ENCODE measurements at places on chromosomes 12 and 14. TPM values are rescaled to one million over a fixed set of nuclear protein-coding genes. Genes with fewer than 3 reads are reported as not detected.

Gene REC8
- 1.2 TPM for polyA plus RNA-seq

Gene OR2AP1
- polyA plus RNA-seq = not detected

Gene FGF23
- not detected for polyA plus RNA-seq

Gene BATF
- polyA plus RNA-seq = not detected

Gene SLC10A1
- not detected for polyA plus RNA-seq

Gene YY1
- 38.2 TPM for polyA plus RNA-seq

Gene MYRFL
- polyA plus RNA-seq = not detected

Gene OR8S1
- polyA plus RNA-seq = not detected

Gene RD3L
- not detected for polyA plus RNA-seq

Gene HOTAIR
- not detected for polyA plus RNA-seq

Gene TSHR
- not detected for polyA plus RNA-seq

Gene SLC25A29
- polyA plus RNA-seq = 5.5 TPM

Gene A2ML1
- polyA plus RNA-seq = not detected

Gene LPAR5
- not detected for polyA plus RNA-seq

Gene IL22
- polyA plus RNA-seq = not detected

Gene CRACR2A
- 2.5 TPM for polyA plus RNA-seq

Gene GLI1
- polyA plus RNA-seq = 0.89 TPM

Gene PLBD1
- polyA plus RNA-seq = 0.29 TPM

Gene CLEC1B
- polyA plus RNA-seq = not detected

Gene KIF26A
- not detected for polyA plus RNA-seq

Data from GM23248 (cell line).